ENCODE measurements at places on chromosomes 11 and 22.

DNA sequence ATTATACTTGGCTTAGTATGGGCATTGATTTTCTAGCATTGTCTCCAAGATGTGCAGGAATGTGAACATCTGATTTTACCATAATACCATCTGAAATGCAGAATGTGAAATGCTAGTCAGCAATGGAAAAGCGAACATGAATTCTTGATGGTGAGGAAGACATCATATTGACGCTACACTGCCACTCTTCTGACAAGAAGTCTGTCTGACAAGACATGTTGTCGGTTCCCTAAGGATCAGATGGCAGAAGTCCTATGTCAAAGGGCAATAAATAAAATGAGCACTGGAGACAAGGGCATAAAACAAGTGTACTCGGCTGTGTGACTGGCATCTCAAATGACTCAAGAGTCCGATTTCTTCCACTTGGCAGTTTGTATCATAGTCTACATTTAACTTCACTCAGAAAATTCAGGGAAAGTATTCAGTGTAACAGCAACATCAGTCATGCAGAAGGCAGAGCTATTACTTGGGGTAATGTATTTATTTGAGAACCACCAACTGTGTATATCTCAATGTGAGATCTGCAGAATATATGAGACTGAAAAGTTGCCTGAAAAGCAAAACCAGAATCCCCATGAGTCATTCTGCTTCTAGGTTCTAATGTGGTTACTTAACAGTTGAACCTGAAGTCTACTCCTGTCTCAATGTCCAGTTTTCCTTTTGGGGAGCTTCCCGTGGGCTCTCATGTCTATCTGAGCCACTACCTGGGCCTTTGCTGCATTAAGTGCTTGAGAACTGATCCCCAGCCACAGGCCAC, 51.5 kb downstream of the SLC17A6 start:
- no peak for DNase-seq

- no peak for DNase-seq
These were observed 87.8 kb downstream of the MIAT start for GRCh38 chr22:26744892-26745808.

- peak; percentile 82 for DNase-seq
These were observed 29.7 kb downstream of the ZFTA start for GRCh38 chr11:63738720-63739360.

GRCh38 chr22:25567251-25567675, 2.8 kb downstream of the GRK3 start:
- DNase-seq, result no peak

Data from neural crest cell (in vitro differentiated cells).